ENCODE measurements at places on chromosomes 3 and 15.

DNA sequence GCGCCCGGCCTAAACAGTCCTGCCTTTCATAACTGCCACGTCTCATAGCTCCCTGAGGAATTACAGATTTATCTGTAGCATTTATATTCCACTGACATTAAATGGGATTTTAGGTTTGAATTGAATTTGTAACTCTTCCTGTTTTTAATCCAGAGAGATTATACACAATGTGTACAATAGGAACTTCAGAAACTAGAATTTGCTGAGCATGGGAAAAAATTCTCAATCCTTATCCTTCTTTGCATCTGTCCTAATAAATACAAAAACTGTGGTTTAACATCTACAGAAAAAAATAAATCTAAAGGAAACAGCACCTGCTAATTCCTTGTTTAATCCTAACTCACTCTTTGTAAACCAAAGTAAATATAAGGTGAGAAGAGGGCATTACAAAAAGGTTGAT lies 2.2 kb downstream of the NEK11 start:
- no peak overlapping the region for H3K27ac ChIP-seq
- H3K27me3 ChIP-seq = no peaks in the 10 kb centered on the region
- no peaks in the 10 kb centered on the region for H3K4me1 ChIP-seq
- H3K36me3 ChIP-seq = no peaks in the 10 kb centered on the region
- DNase-seq = no peak

DNA sequence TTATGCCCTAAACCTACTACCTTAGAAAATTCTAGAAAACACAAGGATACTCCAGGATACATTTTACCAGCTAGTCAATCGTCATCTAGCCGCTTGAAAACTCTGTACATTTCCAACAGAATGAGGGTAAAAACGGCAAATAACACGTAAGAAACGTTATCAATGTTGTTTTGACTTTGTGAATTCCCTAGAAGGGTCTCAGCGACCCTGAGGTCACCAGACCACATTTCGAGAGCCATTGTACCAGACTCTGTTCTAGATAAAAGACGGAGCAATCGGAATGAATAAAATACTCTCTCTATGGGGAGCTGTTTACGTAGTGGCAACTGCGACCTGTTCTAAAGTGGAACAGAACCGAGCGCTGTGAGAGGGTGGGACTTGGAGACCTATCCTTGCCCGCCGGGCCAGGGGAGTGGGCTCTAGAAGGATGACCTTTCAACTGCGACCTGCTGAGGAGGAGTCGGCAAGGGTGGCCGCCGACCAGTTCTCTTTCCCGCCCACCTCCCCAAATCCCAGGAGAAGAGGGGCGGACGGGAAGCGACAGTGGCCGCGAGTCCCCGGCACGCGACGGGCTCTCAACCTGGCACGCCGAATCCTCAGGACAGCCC lies 778 bp upstream of the AP4E1 start:
- peak overlapping the region; percentile 90 for H3K27ac ChIP-seq
- H3K36me3 ChIP-seq = 0 out of 2 replicates have a peak, but pooled peaks cover 3% of the 10 kb centered on the region
- peak overlapping the region; percentile 99 for H3K4me3 ChIP-seq
- H3K4me1 ChIP-seq = no peaks in the 10 kb centered on the region
- H3K27me3 ChIP-seq = no peaks in the 10 kb centered on the region

DNA sequence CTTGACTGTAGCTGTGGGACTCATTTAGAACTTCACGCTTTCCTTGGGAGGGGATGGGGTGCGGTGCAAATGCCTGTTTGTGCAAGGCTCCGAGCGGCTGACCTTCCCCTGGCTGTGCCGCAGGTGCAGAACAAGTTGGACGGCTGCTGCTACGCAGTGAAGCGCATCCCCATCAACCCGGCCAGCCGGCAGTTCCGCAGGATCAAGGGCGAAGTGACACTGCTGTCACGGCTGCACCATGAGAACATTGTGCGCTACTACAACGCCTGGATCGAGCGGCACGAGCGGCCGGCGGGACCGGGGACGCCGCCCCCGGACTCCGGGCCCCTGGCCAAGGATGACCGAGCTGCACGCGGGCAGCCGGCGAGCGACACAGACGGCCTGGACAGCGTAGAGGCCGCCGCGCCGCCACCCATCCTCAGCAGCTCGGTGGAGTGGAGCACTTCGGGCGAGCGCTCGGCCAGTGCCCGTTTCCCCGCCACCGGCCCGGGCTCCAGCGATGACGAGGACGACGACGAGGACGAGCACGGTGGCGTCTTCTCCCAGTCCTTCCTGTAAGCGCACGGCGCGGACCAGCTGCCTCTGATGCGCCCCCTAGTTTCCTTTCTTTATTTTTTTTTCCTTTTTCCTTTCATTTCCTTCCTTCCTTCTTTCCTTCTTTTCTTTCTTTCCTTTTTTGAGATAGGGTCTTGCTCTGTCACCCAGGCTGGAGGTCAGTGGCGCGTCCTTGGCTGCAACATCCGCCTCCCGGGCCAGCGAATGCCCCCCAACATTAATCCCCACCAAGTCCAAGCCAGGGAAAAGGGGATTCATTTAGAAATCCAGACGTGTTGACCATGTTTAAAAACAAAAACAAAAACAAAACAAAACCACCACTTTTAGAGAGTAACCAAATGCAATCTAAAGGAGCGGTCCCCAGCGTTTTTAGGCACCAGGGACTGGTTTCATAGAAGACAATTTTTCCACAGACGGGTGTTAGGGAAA lies 42.7 kb downstream of the EIF2AK4 start:
- no peak overlapping the region for H3K4me3 ChIP-seq
- no peak for DNase-seq
- H3K4me1 ChIP-seq = no peaks in the 10 kb centered on the region
- H3K27me3 ChIP-seq = no peaks in the 10 kb centered on the region
- no peak overlapping the region for H3K27ac ChIP-seq

GRCh38 chr3:111496894-111497559 lies 45.0 kb upstream of the CD96 start:
- no peaks in the 10 kb centered on the region for H3K4me1 ChIP-seq
- DNase-seq = no peak
- no peaks in the 10 kb centered on the region for H3K27me3 ChIP-seq
- H3K4me3 ChIP-seq = no peak overlapping the region
- no peak overlapping the region for H3K27ac ChIP-seq

GRCh38 chr3:71162221-71162620 lies 421.3 kb downstream of the FOXP1 start:
- H3K36me3 ChIP-seq = no peaks in the 10 kb centered on the region
- no peaks in the 10 kb centered on the region for H3K4me1 ChIP-seq
- DNase-seq = no peak
- H3K4me3 ChIP-seq = no peak overlapping the region
- no peaks in the 10 kb centered on the region for H3K27me3 ChIP-seq

- H3K27me3 ChIP-seq = no peaks in the 10 kb centered on the region
- no peak for DNase-seq
- H3K36me3 ChIP-seq = no peaks in the 10 kb centered on the region
- H3K27ac ChIP-seq = no peak overlapping the region
- no peaks in the 10 kb centered on the region for H3K4me1 ChIP-seq
These were observed 15.3 kb downstream of the ZMAT3 start for GRCh38 chr3:179056326-179056725.

- no peaks in the 10 kb centered on the region for H3K4me1 ChIP-seq
- no peaks in the 10 kb centered on the region for H3K36me3 ChIP-seq
- H3K27ac ChIP-seq = no peak overlapping the region
- DNase-seq = no peak
- no peak overlapping the region for H3K4me3 ChIP-seq
These were observed 123.6 kb downstream of the CACNA1D start for GRCh38 chr3:53617893-53618523.
